Astrocyte of the spinal cord (primary cell): ENCODE measurements at places on chromosomes 3 and 15.

DNA sequence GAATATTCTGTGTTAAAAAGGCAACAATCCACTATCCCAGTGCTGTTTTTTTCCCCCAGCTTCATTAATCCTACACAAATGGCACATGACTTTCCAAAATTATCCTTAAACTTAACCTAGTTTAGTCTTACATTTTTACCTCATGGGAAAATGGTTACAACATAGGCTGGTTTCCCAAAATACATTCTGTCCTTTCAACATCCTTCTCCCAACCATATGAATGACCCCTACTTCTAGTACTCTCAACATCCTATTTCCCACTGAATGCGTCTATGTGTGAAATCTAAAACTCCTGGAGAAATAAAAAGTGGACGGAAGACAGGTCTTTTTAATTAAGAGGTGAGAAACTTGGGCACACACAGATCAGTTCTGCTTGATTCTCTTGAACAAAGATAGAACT, 33.3 kb downstream of the ATOSA start:
- no peak for DNase-seq

DNA sequence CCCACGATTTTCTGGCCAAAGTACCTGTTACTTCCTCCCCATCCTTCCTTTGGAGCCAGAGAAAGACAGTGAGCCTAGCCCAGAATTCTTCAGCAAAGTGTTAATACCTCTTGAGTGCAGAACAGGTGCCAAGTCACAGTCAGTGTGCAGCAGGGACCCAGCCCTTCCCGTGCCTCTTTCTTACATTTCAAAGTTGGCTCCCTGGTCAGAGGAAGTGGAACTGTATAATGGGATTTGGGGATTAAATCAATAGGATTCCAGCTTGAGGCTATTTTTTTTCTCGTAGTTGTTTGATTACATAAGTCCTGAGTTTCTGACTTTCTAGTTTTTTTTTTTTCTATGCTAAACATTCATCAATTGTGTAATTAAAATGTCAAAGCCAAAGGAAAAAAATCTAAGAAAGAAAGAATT, 52.6 kb upstream of the ABHD10 start:
- no peak for DNase-seq

DNA sequence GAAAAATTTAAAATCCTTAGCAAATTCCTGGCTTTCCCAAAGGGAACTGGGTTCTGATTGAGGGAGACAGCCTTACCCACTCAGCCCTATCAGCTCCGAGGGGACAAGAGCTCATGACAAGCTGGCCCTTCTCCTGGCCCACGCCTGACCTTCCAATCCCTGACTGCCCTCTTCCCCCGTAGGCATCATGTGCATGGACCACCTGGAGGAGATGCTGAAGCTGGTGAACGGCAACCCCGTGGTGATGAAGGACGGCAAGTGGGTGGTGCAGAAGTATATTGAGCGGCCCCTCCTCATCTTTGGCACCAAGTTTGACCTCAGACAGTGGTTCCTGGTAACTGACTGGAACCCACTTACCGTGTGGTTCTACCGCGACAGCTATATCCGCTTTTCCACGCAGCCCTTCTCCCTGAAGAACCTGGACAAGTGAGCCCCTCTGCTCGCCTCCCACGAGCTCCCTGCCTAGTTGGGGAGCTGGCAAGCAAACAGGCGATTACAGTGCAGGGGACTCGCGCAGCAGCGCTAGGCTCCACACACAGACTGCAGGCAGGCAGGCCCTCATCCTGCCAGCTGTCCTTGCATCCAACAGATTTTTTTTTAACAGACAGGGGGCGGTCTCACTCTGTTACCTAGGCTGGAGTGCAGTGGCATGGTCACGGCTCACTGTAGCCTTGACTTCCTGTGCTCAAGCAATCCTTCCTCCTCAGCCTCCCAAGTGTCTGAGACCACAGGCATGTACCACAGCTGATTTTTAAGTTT, 16.8 kb downstream of the RPUSD3 start:
- DNase-seq = no peak

DNA sequence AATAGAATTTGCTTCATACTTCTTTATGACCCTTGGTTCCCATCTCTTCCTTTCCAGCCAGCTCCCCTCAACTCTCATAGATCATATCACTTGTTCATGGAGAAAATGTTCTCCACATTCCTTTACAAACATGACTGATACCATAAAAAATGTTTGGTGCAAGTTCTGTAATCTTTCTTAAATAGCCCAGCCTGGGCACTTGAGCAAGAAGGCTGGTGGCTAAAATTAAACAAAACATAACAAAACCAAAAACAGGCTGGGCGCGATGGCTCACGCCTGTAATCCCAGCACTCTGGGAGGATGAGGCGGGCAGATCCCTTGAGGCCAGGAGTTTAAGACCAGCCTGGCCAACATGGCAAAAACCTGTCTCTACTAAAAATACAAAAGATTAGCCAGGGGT, 8.9 kb upstream of the POLR2M start:
- no peak for DNase-seq

- no peak for DNase-seq
Measured at GRCh38 chr15:43420435-43420834, 49.5 kb downstream of the TUBGCP4 start.

- DNase-seq = no peak
Measured at GRCh38 chr3:114445233-114445632, 151.4 kb downstream of the TIGIT start.

GRCh38 chr3:18208856-18209255, 216.3 kb downstream of the SATB1 start:
- no peak for DNase-seq

- no peak for DNase-seq
Measured at GRCh38 chr3:132679911-132680310, 19.8 kb downstream of the UBA5 start.

DNA sequence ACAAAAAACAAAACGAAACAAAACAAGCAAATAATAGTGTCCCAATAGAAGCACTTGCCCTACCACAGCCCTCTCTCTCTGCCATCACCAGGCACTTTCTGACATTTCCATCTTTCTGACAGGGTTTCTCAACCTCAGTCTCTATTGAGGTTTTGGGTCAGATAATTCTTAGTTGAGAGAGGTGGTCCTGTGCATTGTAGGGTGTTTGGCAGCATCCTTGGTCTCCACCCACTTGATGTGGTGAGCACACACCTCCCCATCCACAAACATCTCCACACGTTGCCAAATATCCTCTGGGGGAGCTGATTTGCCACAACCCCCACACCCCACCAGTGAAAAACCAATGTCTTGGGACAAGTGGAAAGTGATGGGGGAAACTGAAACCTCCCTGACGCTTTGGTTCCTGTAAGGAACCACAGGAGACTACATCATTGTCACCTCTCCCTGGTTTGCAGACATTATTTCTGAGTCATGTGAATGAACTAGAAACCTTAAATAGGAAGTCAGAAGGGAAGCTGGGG, 733.7 kb upstream of the CFAP20DC start:
- no peak for DNase-seq
